NCI-H69 (cell line): ENCODE measurements at places on chromosomes 16 and 17.

- no peak for DNase-seq
Measured at GRCh38 chr16:19549673-19550072, 5.8 kb upstream of the VPS35L start.

GRCh38 chr16:46974352-46974751 lies 878 bp upstream of the DNAJA2 start:
- peak; percentile 13 for DNase-seq

DNA sequence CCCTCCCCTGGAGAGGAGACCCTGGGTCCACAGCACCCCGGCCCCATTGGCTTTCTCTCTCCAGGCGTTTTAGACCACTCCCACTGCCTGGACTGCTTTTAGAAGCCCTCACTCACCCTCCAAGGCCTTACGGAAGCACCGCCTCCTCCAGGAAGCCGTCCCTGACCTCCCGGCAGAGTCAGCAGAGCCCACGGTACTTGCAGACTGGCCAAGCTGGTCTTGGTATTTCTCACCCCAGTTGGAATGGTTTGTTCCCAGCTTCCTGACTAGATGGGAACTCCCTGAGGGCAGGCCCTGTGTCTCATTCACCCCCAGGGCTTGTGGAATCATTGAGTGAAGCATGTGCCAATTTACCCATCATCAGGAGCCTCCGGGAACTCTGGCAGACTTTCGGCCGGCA lies 9.2 kb downstream of the SCGB1C2 start:
- DNase-seq, result no peak

DNA sequence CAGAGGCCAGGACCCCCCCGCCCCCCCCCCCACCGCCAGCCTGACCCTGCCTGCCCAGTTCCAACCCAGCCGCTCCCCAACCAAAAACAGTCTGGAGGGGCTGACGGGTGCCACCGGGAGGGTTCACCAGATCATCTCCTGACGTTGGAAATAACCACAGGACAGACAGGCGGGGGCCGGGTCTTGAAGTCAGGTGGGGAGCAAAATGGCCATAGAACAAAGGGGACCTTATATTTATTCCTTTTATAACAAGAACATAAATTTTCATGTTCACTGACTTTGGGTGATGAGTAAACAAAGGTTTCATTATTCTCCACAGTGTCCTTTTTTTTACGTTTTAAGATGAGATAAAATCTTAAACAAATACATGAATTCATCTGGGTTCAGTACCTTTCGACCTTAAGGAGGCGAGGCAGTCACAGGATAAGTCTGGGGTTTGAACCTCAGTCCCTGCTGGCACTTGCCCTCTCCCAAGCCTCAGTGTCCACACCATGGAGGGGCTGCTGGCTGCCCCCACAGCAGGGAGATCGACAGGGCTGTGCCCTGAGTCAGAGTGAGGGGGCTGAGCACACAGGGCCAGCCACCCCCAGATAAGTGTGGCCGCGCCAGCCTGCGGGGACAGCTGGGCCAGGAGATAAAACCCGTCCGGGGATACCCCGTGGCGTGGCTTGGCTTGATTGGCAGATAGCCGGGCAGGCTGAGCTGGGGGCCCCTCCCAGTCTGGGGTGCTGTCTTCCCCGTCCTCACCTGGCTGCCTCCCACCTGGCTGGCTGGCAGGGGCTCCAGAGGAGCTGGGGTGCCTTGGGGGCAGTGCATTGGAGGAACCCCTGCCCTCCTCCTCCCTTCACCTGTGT lies 15.0 kb downstream of the SLC7A5 start:
- peak; percentile 26 for DNase-seq

- DNase-seq, result no peak
Measured at GRCh38 chr17:82396601-82397435, 21.3 kb upstream of the HEXD start.
